Left kidney (tissue), 8 donors: ENCODE measurements at places on chromosomes 1 and 21.

GRCh38 chr1:22636927-22637326 is 499 bp downstream of the C1QA start:
- DNase-seq: no peak

- no peak for DNase-seq
Observed at GRCh38 chr21:45766055-45766454, 122.5 kb downstream of the PCBP3 start.

GRCh38 chr21:31460980-31461379 is 116.9 kb upstream of the TIAM1 start:
- no peak for DNase-seq

GRCh38 chr1:116765962-116766361 is 11.7 kb downstream of the CD2 start:
- DNase-seq: no peak

DNA sequence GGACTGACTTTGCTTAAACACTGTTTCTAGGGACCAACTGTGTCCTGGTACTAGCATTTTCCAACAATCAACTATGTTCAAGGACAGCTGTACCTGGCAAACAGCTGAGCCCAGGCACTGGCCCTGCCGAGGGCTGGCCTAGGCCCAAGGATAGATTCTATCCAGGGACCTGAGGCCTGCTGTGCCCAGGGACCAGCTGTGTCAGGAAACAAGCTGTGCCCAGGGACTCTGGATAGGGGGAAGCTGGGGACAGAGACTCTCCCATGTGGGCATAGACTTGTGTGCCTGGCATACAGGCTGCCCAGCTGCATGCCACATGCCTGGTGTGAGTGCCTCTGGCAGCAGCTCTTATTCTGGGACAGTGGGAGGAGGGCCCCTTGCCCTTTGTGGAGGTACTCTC is 38.1 kb upstream of the POU3F1 start:
- no peak for DNase-seq

DNA sequence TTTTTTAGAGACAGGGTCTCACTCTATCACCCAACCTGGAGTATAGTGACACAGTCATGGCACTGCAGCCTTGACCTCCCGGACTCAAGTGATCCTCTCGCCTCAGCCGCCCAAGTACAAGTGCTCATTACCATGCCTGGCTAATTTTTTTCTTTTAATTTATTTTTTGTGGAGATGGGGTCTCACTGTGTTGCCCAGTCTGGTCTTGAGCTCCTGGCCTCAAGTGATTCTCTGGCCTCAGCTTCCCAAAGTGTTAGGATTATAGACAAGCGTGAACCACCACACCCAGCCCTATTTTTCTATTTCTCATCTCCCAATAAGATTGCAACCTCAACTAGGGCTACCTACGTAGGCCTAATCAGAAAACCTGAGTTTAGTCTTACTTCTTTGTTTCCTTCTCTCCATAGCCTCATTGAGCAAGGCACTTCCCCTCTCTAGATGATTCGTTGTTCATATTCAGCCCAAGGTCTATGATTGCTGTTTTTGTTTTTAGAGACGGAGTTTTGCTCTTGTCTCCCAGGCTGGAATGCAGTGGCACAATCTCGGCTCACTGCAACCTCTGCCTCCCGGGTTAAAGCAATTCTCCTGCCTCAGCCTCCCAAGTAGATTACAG is 1.1 kb upstream of the KPNA6 start:
- DNase-seq: no peak
